ENCODE measurements at places on chromosomes 3 and 15.

- DNase-seq: no peak
Measured at GRCh38 chr3:80618295-80619256, 850.8 kb upstream of the ROBO1 start.

DNA sequence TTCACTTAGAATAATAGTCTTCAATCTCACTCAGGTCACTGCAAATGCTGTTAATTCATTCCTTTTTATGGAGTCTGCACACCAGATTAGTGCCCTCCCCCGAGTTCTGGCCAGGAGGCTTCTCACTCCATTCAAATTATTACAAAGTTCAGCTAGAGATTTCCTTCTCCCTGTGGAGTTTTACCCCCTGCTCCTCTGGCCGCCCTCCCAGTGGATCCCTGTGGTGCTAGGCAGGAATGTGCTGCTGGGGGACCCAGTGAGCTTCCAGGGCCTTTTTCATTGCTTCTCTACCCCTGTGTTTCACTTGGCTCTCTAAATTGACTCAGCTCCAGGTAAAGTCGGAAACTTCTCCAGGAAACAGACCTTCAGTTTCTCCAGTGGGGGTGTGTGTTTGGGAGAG lies 42.7 kb upstream of the CD200R1L start:
- DNase-seq: no peak

DNA sequence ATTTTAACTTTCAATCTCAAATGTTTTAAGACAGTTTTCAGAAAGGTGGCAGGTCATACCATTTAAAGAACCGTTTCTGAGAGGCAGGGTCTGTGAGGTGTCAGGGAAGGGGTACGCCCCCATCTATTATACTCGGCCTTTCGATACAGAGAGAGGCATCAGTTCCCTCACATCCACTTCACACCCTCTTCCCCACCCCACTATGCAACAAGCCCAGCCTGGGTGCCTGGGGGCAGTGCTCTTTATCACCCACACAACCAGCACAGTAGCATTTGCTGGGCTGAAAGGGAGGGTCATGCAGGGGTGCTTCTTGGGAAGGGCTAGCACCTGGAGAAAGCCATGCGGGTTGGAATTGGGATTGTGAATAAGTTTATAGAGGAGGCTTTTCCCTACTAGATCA lies 56.0 kb upstream of the KCNMB2 start:
- no peak for DNase-seq

GRCh38 chr15:84654689-84655453 lies 788 bp upstream of the WDR73 start:
- peak; percentile 60 for DNase-seq

DNA sequence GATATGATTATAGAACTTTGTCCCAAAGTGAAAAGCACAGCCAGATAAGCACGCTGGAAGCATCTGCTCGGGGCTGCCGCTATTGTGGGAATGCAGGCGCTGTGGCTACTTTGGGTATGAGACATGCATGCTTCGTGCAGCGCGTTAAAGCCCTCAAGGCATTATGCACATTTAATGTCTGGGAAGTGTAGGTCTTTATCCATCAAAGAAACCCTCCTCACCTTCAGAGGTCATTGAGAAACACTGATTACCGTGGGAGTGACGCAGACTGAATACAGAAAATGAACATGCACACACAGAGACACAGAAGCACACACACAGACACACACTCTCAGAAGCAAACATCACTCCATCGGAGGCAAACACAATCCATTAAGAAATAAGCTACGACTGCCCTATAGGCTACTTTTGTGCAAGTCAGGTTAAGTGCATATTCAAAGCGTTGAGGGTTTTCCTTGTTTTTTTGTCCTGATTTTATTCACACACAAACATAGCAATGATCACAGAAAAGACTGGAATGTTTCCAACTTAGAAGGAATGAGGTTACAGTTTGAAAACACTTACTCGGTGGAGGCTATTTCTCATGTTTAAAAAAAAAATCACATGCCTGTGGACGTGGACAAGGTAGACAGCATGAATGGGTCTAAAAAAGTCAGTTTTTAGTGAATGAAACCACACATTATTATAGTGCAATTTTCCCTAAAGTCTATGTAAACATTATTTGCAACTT lies 68.5 kb downstream of the PLCH1 start:
- no peak for DNase-seq

- no peak for DNase-seq
Measured at GRCh38 chr3:42114130-42114725, 23.1 kb downstream of the TRAK1 start.

- DNase-seq: peak; percentile 79
Measured at GRCh38 chr15:68550498-68551295, 28.1 kb upstream of the CORO2B start.

DNA sequence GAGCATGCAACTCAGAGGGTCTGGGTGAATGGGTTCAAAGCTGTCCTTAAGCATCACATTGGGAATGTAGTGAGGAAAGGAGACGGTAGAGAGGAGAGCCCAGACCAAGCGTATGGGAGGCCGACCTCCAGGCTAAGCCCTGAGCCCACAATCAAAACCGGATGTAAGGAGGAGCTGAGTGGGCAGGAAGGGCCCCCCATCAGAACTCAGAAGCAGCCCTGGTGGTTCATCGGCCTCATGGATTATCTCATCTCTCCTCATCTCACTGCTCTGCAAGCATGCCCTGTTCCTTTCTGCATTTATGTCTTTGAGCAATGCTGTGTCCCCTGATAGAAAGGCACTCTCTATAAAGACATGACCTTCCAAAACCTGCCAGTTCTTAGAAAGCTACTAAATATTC lies 6.2 kb downstream of the HDC start:
- no peak for DNase-seq

- DNase-seq: no peak
Measured at GRCh38 chr15:38085114-38085513, 150.7 kb downstream of the TMCO5A start.

DNA sequence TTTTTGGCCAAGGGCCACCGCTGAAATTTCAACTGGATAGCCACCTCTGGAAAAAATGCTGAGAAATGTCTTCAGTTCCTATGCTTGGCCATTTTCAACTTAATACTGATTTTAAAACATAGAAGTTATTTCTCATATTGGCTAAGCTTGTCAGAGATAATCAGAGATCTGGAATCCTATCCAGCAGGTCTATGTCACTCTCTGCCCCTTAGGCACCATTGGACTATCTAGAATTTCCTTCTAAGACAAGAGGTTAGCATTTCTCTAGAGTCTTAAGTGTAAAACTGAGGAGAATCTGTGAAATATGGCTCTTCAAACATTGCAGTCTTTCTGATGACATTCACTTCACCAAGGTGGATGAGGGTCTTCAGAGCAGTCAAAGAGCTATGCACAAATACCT lies 597.3 kb downstream of the UNC13C start:
- no peak for DNase-seq

All from activated naive CD4-positive, alpha-beta T cell (primary cell).